Fibroblast of skin of right biceps (primary cell): ENCODE measurements at places on chromosomes 16 and 17.
A peak's percentile ranks its signal among the peaks of the same experiment; 100 is the strongest.

DNA sequence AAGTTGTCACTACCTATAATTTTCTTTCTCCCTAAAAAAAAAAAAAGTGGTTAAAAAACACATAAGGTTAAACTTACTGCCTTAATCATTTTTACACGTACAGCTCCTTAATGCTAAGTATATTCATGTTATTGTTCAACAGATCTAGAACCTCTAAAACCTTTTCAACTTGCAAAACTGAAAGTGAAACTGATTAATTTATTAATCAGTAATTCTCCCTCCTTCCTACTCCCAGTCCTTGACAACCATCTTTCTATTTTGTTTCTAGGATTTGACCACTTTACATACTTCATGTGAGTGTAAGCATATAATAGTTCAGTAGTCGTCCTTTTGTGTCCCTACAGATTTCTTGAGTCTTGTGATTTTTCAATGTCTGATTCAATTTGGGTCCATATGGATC, 251.4 kb upstream of the KIF2B start:
- DNase-seq, result no peak

GRCh38 chr16:30600215-30600614, 10.0 kb downstream of the ZNF689 start:
- DNase-seq, result no peak

DNA sequence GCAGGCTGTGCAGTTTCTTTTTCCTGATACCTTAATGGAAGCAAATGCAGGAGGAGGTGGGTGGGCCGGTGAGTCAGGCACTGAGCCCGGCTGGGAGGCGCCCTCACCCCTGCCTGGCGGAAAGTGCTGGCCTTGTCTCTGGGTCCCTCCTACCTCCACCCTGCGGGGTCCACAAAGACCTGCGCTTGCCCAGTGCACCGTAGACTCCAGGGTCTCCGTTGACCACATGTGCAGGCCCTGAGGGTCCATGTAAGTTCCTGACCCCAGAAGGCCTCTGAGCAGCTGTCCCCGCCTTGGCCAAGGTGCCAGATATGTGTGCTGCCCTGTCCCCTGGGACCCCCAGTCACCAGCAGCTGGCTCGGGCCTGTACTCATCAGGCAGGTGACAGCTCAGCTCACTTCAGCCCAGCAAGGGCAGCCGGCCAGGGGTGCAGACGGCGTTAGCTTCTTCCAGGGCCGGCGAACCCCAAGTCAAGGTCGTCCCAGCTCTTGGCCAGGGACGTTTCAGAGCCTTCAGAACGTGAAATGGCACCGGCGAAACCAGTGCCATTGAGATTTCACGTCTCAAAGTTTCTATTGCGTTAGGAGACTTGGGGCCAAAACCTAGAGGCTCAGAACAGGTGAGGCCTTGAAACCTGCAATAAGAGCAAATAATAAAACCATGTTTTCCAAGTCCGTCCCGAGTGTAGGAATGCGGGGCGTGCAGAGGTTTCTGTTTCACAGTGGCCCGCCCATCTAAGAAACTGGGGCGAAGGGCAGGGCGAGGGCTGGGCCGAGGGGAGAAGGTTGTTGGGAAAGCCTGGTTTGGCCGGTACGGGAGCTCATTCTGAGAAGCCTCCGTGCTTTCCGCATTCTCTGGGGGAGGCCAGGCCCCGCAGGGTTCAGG, 12.1 kb downstream of the METRNL start:
- DNase-seq, result no peak

- DNase-seq, result no peak
Observed at GRCh38 chr16:27742333-27742732, 192.4 kb downstream of the KATNIP start.

- peak; percentile 5 for DNase-seq
Observed at GRCh38 chr16:55324285-55325079, 479 bp downstream of the IRX6 start.

GRCh38 chr16:70364399-70364798, 17.7 kb downstream of the DDX19A start:
- no peak for DNase-seq

- no peak for DNase-seq
Observed at GRCh38 chr17:13283606-13284005, 265.8 kb upstream of the ELAC2 start.

DNA sequence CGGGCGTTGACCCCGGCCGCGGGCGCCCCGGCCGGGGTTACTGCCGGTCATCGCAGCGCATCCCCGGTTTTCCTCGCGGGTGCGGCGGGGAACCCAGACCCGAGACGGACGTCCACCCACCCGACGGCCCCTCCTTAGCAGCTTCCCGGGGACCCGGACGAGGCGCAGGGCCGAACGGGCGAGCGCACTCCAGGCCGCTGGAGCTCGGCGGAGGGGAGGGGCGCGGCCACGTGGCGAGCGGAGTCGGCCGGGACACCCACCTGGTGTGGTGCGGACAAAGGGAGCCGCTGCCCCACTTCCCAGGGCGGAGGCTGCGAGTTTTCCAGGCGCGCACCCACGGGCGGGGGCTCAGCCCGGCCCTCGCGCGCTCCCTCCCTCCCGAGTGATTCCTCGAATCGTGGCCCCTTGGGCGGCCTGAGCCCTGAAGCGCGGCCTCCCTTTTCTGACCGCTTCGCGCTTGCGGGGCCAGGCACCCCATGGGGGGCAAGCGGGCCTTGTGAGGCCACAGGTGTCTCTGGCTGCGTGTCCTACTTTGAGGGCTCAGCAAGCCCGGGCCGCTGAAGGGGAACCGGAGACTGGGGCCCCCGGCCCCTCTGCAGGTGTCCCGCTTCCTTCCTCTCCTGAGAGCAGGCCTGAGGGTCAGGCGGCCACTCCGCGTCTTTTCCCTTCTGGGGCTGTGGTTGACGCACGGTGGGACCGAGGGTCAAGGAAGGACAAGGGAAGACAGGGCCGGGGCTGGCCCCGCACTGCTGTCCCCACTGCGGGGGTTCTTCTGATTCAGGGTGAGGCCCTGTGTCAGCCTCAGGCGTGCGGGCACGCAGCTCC, 1.1 kb upstream of the FASN start:
- DNase-seq, result no peak

DNA sequence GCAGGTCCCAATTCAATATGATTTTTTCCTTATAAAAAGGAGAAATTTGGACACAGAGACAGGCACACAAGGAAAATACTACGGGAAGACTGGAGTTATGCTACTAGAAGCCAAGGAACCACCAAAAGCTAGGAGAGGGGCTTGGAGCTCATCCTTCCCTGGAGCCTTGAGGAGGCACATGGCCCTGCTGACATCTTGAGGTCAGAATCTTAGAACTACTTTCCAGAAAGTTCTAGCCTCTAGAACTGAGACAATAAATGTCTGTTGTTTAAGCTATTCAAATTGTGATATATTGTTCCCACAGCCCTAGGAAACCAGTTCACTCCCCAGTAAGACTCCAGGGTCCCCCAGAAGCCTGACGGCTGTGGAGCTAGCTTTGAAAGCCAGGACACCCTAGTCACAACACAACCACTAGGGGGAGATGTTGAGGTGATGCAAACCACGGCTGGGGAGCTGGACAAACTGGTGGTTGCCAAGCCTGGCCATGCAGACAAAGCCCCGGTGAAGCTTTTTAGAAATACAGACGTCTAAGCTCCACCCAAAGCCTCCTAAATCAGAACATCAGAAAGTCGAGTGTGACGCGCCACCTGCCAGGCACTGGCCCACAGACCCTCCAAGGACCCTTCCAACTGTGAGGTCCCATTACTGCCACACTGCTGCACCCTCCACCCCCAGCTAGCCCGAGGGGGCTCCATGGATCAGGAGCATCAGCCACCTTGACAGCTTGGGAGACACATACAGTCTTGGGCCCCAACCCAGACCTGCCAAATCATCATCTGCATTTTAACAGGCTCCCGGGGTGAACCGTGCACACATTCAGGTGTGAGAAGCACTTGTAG, 106.4 kb downstream of the SLC39A11 start:
- peak; percentile 69 for DNase-seq

DNA sequence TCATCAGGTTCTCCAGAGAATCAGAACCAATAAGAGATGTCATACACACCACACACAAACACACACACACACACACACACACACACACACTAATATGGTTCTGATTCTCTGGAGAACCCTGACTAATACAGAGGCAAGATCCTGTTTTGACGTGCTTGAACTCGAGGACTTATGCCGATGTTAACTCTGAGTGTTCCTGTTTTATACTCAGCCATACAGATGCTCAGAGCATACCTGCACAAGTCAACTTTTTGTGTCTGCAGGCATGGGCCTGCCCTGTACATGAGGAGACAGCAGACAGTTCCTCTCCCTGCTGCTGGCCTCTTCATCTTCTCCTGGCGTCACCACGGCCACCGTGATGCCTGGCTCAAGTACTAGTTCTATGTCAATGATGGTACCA, 635.9 kb downstream of the WWOX start:
- DNase-seq, result no peak

DNA sequence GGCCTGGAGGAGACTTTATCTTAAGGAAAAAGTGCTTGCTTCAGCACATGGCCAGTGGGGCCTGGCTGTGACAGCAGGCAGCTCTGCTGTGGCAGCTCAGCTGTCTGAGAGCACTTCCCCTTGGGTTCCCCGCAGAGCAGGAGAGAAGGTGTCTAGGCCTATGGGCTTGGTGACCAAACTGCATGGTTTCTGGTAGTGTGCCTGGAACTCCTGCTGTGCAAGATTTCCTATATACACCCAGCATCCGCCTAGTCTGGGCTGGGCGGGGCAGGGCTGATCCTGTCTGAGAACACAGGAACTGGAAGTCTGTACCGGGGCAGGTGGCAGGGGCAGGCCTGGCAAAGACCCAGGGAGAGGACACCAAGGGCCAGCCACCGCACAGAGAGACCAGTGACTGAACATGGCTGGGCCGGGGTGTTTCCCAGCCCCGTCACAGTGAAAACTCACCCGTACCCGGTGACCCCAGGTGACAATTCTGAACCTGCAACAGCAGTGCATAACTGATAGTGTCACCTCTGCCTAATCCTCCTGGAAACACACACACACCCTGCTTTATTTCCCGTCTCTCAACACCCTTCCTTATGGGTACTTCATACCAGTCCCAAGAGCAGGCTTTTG, 39.3 kb downstream of the CHD9 start:
- DNase-seq, result no peak

GRCh38 chr17:62572488-62572887, 55.0 kb upstream of the MRC2 start:
- no peak for DNase-seq

- DNase-seq, result no peak
Observed at GRCh38 chr16:67539271-67539670, 10.6 kb downstream of the RIPOR1 start.

GRCh38 chr17:30922235-30923030, 688 bp downstream of the ADAP2 start:
- DNase-seq, result no peak

DNA sequence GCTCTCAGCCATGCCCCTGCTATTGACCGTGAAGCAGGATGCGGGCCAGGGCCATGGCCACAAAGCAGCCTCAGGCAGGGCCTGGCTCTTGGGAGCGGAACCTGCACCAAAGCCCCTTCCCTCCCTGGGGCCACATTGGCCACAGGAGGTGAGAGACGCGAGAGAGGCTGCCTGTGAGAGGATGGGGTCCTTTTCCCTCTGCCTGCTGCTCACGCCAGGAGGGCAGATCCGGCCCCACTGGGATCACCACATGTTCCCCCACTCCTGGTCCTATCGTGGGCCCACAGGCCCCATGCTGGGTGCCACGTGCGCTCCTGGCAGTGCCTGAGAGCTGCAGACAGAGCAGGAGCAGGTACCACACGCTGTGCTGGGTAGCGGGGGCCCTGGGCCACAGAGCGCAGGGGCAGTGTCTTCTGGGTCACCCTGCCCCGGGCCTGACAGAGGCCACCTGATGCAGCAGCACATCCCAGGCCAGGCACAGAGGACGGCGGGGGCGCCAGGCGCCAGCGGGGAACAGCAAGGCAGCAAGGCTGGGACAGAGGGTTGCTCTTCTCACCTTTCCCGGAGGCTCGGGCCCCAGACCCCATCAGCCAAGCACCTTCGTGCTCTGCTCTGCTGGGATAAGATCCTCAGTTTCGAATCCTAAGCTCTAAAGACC, 9.2 kb upstream of the NUDT16L1 start:
- no peak for DNase-seq

DNA sequence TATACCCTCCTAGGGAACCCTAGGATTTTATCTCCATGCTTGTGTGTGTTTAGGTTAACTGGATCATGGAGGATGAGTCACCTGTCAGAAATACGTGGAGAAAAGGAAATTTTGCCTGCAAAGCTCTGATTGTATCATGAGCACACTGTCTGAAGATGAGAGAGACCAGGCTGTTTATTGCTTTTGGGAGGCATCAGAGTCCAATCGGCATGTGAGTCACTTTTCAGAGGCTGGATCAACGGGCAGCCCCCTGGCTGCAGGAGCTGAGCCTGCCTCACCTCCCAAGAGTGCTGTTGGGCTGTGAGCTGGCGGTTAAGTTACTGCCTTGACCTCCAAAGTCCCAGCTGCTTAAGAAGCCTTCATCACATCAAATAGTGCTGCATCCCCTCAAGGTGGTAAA, 41.5 kb upstream of the MED9 start:
- DNase-seq, result peak; percentile 93

DNA sequence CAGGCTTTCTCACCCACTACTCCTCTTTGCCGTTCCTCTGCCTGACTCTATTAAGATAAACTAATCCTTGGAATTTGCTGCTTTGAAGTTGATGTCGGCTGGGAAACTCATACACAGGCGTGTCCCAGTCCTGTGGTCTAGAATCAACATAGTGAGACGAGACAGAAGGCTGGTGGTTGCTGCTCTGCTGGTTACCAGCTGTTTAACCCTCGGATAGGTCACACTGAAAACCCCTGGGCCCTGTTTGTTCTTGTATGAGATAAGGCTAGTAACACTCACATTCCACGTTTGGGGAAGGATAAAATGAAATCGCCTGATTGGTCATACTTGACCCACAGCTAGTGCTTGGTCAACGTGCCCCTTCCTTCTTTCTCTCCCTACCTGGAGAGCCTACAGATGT, 517.0 kb downstream of the CDH13 start:
- DNase-seq, result peak; percentile 51

DNA sequence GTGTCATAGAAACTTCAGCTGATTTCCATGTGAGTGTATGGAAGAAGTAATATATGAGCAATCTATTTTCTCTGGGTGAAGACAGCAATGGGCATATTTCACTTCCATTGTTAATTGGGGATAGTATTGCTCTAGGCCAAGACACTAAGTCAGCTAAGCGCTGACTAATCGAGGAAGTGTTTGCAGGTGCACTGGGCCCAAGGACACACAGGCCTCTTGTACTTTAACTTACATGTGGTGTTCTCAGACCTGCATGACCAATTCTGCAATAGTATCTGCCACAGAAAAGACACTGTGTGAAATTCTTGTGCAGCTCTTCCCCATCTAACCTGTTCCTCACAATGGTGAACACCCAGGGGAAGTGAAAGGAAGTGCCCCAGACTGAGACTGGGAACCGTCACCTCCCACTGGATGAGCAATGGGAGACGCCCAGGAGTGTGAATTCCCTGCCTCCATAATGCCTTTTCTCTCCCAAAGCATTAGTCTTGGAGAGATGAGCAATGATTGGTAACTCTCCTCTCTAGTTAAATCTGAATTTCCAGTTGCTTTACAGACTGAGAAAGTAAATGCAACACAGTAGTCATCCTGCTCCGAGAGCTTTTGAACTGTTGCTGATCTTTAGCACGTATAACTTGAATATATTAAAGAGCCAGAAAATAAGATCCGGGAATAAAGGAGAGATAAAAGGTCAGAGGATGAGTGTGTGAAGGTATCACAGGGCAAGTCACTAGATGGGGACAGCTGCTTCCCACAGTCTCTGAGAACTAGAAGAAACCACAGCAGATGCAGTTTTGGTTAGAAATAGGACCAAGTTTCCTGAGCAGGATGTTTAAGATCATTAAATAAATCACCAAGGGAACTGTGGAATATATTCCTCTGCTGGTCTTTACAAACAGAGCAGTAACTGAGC, 82.6 kb downstream of the CDK5R1 start:
- DNase-seq, result peak; percentile 47
